ENCODE measurements at places on chromosomes 12 and 14.
A peak's percentile ranks its signal among the peaks of the same experiment; 100 is the strongest.

DNA sequence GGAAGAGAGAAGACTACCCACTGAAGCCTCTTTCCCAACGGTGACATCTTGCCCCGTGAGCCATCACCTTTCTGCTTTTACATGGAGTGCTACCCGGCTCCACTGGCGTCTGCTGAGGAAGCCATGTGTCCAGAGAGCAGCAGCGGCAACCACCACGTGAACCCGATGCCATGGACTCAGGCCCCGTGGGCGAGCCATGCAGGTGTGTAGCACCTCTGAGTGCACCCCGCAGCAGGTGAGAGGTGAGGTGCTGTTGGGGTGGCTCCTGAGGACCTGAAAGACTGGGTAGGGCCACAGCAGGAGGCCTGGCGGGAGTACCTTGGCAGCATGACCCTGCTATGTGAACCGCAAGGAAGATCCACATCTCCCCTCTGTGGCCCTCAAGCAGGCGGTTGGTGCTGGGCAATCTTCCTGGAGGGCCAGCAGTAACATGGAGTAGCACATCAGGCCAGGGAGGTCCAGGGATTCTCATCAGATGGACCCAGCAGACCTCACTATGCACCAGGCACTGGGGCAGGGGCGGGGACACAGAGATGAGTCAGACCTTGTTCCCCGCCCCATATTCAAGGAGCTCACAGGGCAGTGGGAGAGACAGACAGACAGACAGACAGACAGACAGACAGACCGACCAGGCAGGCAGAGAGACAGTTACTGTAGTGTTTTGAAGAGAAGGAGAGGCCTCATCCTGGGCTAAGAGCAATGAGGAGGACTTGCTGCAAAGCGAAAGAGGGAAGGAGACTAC is 129.6 kb downstream of the PAPOLA start:
- no peak for DNase-seq

- no peak for DNase-seq
These were observed 46.0 kb downstream of the YEATS4 start for GRCh38 chr12:69405566-69405865.

GRCh38 chr12:99975321-99975720 is 9.4 kb downstream of the ANKS1B start:
- DNase-seq, result no peak

DNA sequence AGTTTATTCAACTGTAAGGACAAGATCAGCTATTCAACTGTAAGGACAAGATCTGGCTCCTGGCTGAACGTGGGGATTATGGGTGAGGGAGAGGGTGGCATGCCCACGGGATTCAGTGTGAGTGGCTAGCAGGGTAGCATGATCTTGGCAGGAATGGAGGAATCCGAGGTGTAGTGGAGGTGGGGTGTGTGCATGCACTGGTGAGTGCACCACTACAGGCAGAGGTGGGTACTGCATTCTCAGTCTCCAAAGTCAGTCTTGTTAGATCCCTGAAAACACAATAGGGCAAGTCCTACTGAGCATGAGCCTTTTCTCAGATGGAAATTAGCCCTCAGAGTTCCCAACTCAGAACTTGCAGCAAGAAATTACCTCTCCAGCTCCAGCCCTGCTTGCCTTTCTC is 32.2 kb upstream of the DCD start:
- peak; percentile 55 for DNase-seq

- DNase-seq, result no peak
These were observed 3.4 kb downstream of the GALNT16 start for GRCh38 chr14:69263364-69263763.

DNA sequence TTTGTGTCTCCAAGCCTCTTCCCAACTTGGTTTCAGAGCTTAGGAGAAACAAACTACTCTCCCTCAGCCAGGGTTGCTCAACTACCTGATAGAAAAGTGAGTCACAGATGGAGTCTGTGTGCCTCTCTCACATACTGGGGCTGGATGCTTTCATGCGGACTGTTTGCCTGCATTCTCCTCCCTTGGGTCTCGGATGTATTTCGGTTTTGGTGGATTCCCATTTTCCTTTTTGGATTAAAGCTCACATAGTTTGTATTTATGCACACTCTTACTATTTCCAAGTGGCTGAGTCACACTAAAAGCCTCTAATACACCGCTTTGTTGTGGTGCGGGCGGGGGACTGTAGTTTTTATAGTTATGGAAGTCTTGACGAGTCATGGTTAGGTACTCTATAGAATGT is 505.4 kb downstream of the LRFN5 start:
- no peak for DNase-seq

- no peak for DNase-seq
These were observed 75.1 kb downstream of the TTC7B start for GRCh38 chr14:90740946-90741681.

GRCh38 chr14:45222485-45223262 is 30.3 kb downstream of the MIS18BP1 start:
- no peak for DNase-seq

GRCh38 chr14:23580948-23581281 is 2.3 kb upstream of the JPH4 start:
- no peak for DNase-seq

DNA sequence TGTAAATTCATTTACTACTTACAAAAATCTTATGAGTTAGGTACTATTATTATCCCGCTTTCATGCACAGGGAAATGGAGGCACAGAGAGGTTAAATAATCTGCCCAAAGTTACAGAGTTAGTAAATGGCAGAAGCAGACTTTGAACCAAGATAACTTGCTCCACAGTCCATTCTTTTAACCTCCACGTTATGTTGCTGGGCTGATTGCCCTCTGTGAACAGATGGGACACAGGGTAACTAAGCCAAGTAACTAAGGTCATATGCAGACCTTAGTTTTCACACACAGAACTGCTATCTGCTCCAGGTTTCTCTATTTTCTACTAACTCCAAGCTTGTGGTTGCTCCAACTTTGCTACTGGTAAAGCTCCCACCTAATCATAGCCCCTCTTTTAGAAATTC is 147.1 kb upstream of the IFNG-AS1 start:
- no peak for DNase-seq

GRCh38 chr12:64835901-64836300 is 11.5 kb downstream of the TBC1D30 start:
- DNase-seq, result no peak

Data from KBM-7 (cell line).